ENCODE measurements at places on chromosomes 11 and 22.

DNA sequence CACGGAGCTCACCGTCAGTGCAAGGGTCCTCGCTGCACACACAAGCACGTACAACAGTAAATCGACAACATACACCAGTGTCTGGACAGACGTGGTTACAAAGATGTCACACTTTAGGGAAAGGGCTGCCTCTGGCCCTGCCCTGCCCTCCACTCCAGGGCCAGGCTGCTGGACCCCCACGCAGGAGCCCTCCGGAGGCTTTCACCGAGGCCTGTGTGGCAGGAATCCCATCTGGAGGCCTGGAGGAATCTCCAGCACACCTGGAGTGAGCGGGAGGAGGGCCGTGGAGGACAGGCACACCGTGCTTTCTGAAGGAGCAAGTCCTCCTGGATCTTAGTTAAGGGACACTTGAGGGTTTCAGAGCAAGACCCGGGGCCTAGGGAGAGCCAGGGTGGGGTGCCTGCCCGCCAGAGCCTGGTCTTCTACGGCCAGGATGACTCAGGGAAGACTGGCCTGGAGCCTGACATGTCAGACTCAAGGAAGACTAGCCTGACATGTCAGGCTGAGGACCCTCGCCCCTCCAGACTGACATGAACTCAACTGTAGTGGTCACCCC, 2.1 kb upstream of the PIM3 start:
- no peak for DNase-seq

DNA sequence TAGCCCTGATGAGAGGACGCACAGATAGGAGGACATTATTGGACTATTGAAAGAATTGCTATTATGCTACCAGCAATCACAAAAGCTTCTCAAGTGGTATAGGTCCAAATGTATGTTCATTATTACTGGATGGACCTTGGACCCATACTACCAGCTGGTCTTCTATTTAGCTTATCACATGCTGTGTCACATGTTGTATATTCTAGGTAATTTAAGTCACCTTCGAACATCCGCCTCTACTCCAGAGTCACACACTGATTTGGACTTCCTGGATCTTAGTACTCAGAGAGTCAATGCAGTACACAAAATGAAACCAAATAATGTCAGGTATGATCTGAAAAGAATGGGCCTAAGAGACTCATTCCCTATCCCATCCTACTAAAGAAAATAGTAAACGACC, 534.0 kb upstream of the API5 start:
- DNase-seq = no peak

GRCh38 chr11:75472081-75472732, 39.2 kb upstream of the KLHL35 start:
- DNase-seq = no peak

GRCh38 chr22:45531441-45532234, 29.0 kb downstream of the FBLN1 start:
- no peak for DNase-seq

- no peak for DNase-seq
Observed at GRCh38 chr11:83760932-83761331, 474.8 kb upstream of the CCDC90B start.

DNA sequence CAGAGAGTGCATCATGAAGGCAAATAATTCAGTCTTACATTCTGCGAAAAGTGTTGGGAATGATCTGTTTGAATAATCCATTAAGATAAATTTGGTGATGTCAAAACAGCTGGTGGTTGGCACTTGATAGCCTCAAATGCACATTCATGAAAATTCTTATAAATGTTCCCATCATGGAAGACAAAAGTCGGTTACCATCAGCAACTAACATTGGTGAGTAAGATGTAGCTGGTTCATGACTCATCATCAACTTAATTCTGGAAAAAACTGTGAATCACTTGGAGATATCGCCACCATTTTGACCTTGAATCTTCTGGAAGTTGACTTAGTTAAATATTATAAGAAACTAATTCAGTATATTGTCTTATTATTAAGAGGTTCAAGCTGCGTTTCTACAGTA, 11.2 kb downstream of the CRYBB1 start:
- no peak for DNase-seq

- DNase-seq = no peak
Observed at GRCh38 chr11:26043665-26044064, 288.3 kb upstream of the ANO3 start.

DNA sequence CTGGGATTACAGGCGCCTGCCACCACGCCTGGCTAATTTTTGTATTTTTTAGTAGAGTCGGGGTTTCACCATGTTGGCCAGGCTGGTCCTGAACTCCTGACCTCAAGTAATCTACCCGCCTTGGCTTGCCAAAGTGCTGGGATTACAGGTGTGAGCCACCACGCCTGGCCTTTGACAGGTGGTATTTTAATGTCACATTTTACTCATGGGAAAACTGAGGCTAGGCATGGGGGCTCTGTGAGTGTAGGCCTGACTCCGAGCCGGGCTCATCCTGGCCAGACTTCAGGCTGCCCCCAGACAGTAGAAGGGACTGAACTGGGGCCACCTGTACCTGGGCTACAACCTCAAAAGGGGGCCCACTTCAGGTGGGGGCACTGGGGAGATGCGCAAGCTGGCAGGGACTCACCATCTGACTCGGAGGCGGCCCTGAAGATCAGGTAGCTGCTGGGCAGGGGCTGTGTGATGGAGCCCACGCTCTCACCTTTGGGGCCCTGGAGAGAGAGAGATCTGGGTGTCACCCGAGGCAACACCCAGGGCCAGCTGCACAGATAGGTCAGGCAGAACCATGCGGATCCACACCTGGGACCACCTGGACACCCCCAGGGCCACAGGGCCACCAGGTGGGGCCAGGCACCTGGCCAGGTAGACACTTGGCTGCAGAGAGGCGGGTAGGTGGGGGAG, 45.8 kb downstream of the OSBPL5 start:
- no peak for DNase-seq

- DNase-seq = no peak
Observed at GRCh38 chr11:119378851-119379465, 2.5 kb downstream of the USP2 start.

GRCh38 chr11:78039391-78039918, 16.4 kb upstream of the KCTD14 start:
- DNase-seq = no peak

DNA sequence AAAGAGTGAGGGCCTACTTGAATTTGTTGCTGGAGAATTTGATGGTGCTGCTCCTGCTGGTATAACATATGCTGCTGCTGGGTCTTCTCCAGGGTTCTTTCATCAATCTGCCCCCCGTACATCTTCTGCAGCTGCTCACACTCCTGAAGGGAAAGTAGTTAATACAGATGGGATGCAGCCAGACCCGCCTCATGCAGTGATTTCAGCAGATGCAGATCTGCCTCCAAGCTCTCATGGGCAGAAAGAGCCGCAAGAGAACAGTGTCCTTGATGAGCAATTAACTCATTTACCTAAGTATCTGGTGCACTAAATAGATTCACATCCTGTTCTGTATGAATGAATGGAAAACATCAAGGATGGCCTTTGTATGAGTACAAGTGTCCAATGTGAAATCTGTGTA, 24.8 kb upstream of the APOA1 start:
- no peak for DNase-seq

DNA sequence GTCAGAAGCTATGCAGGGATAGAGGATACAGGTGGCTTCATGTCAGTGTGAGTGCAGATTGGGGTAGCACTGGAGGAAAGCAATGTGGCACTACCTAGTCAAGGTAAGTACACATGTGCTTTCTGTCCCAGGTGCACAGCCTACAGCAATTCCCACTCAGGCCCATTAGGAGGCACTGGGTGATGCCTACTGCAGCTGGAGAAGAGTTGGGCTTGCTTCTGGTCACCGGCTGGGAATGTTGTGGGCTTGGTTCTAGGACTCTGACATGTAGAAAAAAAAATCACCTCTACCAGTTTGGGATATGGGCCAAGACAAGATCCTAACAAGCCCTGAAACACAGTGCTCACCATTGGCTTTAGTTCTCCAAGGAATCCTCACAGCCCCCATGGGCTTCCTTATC, 69.7 kb downstream of the TENM4 start:
- DNase-seq = no peak

DNA sequence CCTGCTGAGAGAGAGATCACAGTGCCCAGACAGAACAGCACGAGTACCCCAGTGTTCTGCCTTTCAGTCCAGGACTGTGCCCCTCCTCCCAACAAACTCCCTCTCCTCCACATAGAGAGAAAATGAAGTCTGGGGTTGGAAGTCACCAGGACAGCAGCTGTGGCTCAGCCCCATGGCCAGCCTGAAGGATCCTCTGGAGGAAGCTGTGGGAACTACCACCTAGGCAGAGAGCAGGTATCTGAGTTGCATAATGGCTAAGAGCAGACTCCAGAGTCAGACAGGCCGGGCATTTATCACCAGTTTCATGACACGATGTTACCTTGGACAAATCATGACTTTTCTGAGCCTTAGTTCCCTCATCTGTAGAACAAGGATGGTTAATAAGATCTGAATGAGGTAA, 61.2 kb upstream of the RRAS2 start:
- DNase-seq = no peak

- DNase-seq = no peak
Observed at GRCh38 chr11:100980156-100980555, 149.5 kb downstream of the PGR start.

DNA sequence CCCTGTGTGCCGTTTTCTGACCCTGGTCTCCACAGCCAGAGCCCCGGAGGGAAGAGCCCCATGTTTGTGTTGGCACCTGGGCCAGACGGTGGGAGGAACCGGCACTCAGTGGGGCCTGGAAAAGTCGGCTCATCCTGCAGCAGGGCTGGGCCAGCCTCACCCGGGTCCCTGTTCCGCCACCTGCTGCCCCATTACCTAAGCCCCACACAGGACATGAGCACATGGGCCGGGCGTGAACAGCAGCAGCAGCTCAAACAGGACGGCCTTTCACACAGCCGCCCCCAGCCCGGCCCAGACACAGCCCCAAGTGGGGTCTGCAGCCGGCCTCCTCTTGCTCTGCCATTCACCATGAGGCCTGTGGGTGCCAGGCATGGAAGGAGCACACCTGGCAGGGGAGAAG, 302.4 kb downstream of the MN1 start:
- no peak for DNase-seq

DNA sequence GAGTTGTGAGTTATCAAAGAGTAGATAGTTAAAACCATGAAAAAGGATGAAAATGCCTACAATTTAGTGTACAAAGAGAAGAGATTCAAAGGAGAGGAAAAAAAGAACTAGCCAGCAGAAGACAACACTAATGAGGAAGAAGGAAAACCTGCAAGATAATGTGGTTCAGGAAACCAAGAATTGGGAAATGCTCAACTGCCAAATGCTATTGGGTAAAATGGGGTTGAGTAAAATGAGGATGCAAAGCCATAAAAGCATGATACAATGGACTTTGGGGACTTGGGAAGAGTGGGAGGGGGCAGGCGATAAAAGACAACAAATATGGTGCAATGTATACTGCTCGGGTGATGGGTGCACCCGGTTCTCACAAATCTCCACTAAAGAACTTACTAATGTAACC, 7.6 kb upstream of the OR52K2 start:
- DNase-seq = no peak

GRCh38 chr11:94658888-94659287, 91.7 kb downstream of the PIWIL4 start:
- DNase-seq = no peak

GRCh38 chr11:39810358-39810757, 1649.1 kb downstream of the LRRC4C start:
- DNase-seq = no peak

DNA sequence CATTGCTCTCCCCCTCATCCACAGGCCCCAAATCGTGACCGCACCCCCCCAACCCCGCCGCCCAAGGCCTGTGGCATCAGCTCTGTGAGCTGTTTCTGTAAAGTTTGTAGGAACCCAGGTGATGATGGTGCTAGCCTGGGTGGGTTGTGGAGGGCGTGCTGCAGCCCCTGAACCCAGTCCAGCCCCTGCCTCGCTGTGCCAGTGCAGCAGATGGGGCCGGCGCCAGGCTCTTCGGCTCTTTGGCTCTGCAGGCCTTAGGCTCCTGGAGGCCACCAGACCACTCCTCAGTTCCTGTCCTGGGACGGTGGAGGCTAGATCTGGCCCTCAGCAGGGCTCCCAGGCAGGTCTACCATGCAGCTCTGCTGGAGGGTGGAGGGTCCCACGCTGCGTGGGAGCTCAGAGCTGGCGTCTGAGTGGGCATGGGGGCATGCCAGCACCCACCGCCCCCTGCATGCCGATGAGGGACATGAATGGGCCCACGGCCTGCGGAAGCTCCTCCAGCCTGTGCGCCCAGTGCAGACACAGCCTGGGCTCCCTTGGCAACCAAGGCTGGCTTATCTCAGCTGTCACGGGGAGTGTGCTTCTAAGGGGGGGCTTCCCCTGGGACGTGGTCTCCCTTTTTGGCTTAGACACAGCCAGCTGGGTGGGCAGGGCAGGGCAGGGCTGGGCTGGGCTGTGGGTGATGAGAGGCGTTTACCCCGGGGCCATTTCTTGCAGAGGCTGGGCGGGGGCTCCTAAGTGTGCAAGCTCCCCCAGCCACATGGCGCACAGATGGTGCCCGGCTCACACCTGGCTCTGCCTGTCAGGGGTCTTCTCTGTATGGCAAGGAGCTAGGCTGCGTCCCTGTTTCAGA, 1187.6 kb downstream of the BRD1 start:
- no peak for DNase-seq

DNA sequence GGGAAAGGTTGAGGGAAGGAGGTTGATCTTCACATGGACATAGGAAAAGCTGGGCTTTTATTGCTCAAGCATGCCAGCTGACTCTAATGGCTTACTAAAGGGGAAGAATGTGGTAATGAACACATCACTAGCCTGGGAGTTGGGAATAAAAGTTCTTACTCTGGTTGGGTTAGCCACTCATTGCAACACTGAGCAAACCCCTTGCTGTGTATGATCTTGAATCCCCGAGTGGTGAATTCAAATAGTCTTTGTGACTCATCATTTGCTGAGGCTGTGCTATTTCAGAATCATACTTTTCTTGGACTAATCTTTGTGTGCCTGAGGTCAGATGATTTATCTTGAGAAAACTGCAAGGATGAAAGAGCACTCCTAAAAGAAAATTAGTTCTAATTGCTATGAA, 304.1 kb upstream of the ANO5 start:
- no peak for DNase-seq

All from stimulated activated CD4-positive, alpha-beta T cell treated with anti-CD3 and anti-CD28 coated beads, Interleukin-1b, Interleukin-23, amount 100 ng/mL, for 24 hours (primary cell).